ENCODE measurements at places on chromosomes 5 and 9.

DNA sequence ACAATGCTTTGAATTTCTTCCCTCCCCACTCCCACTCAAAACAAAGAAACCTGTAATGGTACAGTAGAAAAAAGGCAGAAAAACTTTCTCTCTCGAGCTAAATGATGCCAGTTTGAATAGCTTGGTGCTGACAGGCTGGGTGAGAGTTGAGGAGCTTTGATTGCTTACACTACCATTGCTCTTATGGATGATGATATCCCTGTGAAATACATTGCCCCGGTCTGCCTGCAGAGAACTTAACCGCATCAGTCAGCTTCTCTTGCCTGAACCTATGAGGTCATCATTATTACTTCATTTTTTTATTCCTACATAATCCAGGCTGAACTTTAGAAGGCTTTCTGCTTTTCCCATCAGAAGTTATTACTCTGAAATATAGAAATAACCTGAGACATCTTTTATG lies 69.3 kb downstream of the ISL1 start:
- DNase-seq = no peak

- no peak for DNase-seq
Measured at GRCh38 chr5:132592521-132592920, 35.7 kb downstream of the RAD50 start.

- DNase-seq = no peak
Measured at GRCh38 chr9:132543960-132544359, 38.4 kb upstream of the BARHL1 start.

DNA sequence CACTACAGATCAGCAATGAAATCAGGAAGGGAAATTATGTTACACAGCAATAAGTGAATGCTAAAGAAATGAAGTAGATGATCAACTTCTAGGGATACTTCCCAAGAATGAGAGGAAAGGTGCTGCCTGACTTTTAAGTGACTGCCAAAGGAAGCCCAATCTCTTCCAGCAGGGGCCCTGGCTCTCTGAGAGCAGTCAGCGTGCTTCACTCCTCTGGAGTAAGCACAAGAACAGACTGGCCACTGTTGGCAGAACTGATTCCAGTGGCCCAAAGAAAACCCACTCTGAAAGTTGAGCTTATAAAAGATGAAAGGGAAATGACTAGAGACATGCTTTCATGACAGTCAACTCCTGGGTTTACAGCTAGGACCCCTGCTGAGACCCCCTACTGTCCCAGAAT lies 41.8 kb downstream of the MTMR12 start:
- DNase-seq = no peak

DNA sequence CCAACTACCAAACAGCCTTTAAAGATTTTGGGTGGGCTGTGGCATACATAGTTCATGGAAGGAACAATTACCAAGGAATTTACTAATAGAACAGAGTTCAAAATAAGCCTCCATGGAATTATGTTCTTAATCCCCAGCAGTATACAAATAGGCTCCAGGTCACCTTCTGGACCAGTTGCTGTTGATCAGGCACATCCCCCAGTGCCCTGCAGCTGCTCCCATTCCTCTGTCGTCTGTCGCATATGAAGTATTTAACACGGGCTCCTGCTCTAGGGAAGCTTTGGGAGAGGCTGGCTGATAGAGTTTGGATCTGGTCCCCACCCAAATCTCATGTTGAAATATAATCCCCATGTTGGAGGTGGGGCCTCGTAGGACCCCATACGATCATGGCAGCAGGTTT lies 17.8 kb downstream of the SHC3 start:
- DNase-seq = no peak
